DMS79 (cell line): ENCODE measurements at places on chromosomes 16 and 17.
A peak's percentile ranks its signal among the peaks of the same experiment; 100 is the strongest.

- no peak for DNase-seq
These were observed 2.1 kb downstream of the PRKCA start for GRCh38 chr17:66304304-66305174.

- no peak for DNase-seq
These were observed 10.1 kb upstream of the COG1 start for GRCh38 chr17:73182616-73183310.

GRCh38 chr17:55264278-55264644, 499 bp upstream of the HLF start:
- peak; percentile 18 for DNase-seq

- no peak for DNase-seq
These were observed 106.7 kb downstream of the RBFOX3 start for GRCh38 chr17:79504181-79504605.

DNA sequence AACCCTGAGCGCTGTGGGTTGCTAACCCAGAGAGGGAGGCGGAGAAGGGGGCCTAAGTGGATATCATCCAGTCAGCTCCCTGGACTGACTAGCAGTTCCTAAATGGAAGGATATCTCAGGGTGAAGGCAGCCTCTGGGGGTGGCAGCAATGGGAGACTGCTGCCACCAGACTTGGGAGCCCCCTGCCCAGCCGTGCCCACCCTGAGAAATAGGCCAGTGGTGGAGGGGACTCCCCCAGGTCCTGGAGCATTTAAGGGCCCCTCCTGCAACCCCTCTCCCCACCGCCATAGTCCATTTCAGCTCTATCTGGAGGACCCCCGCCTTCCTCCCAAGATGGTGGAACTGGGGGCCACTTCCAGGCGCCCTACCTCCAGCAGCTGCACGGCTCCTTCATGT, 8.4 kb downstream of the TSPOAP1 start:
- no peak for DNase-seq

DNA sequence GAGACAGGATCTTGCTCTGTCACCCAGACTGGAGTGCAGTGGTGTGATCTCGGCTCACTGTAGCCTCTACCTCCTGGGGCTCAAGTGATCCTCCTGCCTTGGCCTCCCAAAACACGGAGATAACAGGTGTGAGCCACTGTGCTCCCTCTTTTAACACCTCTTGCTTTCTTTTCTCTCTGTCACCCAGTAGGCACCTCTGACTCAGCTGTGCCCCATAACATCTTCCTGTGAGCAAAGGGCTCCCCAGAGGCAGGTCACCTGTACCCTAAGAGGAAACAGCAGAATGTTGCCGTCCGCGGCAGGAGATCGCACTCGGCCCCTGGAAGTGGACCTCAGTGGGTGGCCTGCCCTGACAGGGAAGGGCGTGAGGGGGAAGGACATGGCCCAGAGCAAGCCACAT, 918 bp upstream of the NLRC3 start:
- DNase-seq: no peak

DNA sequence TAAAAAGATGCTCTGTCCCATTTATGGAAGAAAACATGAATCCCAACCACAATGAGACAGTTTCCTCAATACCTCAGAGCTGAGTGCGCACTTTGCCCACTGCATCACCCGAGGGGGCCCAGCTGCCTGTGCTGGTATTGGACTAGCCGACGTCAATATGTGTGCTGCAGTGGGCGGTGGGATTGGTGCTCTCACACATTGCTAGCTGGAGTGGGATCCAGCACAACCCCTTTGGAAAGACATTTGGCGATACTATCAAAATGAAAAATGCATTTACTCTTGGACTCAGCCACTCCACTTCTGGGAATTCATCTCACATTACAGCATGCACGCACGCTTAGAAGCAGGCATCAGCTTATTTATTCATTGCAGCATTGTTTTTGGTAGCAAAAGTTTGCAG, 289.2 kb upstream of the FOXF1 start:
- no peak for DNase-seq

GRCh38 chr16:73792199-73793020, 504.2 kb upstream of the PSMD7 start:
- DNase-seq: no peak

GRCh38 chr16:27722207-27722606, 172.3 kb downstream of the KATNIP start:
- DNase-seq: no peak

GRCh38 chr17:6691546-6691945, 21.6 kb downstream of the SLC13A5 start:
- DNase-seq: no peak

DNA sequence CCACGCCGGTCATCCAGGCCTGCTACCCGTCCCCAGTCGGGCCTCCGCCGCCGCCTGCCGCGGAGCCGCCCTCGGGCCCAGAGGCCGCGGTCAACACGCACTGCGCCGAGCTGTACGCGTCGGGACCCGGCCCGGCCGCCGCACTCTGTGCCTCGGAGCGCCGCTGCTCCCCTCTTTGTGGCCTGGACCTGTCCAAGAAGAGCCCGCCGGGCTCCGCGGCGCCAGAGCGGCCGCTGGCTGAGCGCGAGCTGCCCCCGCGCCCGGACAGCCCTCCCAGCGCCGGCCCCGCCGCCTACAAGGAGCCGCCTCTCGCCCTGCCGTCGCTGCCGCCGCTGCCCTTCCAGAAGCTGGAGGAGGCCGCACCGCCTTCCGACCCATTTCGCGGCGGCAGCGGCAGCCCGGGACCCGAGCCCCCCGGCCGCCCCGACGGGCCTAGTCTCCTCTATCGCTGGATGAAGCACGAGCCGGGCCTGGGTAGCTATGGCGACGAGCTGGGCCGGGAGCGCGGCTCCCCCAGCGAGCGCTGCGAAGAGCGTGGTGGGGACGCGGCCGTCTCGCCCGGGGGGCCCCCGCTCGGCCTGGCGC, 2.4 kb downstream of the HIC1 start:
- DNase-seq: no peak

DNA sequence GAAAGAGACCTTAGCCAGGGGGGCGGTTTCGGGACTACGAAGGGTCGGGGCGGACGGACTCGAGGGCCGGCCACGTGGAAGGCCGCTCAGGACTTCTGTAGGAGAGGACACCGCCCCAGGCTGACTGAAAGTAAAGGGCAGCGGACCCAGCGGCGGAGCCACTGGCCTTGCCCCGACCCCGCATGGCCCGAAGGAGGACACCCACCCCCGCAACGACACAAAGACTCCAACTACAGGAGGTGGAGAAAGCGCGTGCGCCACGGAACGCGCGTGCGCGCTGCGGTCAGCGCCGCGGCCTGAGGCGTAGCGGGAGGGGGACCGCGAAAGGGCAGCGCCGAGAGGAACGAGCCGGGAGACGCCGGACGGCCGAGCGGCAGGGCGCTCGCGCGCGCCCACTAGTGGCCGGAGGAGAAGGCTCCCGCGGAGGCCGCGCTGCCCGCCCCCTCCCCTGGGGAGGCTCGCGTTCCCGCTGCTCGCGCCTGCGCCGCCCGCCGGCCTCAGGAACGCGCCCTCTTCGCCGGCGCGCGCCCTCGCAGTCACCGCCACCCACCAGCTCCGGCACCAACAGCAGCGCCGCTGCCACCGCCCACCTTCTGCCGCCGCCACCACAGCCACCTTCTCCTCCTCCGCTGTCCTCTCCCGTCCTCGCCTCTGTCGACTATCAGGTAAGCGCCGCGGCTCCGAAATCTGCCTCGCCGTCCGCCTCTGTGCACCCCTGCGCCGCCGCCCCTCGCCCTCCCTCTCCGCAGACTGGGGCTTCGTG, at the start of gene MAPT:
Gene MAPT, plus strand, starts transcription at position 533 of the 763 bp plus-strand sequence. CDS start 67,784 bp downstream, outside the sequence.
- DNase-seq: peak; percentile 83

GRCh38 chr17:50220811-50221210, 19.4 kb upstream of the COL1A1 start:
- no peak for DNase-seq

DNA sequence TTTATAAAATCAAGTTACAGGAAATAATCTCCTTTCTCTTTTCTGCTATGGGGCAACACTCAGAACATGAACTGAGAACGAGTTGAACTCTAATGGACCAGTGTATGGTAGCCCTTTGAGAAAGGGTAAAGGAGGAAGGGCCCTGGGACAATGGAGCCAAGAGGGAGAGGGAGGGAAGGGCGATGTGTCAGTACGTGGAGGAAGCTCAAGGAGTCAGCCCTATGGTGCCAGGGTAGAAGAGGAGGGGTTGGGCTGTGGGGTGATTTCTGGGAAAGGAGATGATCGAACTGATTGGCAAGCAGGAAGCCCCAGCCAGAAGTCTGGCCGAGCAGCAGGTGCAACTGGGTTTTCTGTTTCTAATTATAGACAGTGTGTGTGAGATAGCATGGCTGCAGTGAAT, 4.3 kb upstream of the WIPI1 start:
- DNase-seq: no peak

DNA sequence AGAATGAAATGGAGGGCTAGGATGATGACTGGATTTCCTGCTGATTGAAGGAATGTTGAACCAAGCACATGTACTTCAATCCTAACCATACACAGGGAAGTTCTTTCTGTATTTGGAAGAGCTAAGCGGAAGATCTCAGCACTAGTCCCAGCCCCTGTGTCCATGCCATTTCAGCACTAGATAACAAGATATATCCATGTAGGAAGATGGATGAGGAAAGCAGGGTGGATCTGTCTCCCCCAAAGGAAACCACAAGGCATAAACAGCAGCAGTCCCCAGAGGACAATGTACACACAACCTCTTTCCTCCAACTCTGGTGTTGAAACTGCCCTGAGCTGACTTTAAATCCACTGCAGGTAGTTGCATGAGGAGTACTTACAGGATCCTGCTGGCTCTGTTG, 75.1 kb downstream of the GRIN2A start:
- DNase-seq: no peak

DNA sequence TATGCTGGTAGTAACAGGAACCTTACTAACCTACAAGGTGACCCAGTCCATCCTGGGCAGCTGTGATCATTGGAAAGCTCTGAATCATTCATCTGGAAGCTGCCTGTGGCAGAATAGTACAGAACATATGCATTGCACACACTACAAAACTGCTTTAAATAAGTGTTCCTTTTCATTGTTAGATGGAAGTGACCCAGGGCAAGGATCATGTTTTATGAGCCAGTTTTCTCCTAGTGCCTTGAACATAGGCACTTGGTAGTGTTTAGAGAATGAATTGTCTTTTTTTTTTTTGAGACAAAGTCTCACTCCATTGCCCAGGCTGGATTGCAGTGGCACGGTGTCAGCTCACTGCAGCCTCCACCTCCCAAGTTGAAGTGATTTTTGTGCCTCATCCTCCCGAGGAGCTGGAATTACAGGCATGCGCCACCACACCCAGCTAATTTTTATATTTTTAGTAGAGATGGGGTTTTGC, 55.4 kb downstream of the TENT4B start:
- DNase-seq: no peak

GRCh38 chr16:6749698-6750097, 582.9 kb upstream of the RBFOX1 start:
- no peak for DNase-seq

DNA sequence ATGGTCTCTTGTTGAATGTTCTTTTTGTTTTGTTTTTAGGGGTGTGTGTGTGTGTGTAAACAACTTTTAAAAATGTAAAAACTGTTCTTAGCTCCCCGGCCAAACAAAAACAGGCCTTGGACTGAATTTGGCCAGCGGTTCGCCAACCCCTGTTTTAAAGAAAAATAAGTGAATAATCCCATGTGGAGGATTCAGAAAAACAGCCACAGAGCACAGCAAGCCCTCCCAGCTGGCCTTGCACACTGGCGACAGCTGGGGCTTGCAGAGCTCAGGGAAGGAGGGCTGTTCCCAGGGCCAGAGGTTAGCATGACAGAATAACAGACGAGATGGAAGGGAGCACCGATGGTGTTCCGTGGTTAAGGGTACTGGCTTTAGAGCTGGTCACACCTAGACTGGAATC, 39.0 kb downstream of the EMP2 start:
- no peak for DNase-seq

DNA sequence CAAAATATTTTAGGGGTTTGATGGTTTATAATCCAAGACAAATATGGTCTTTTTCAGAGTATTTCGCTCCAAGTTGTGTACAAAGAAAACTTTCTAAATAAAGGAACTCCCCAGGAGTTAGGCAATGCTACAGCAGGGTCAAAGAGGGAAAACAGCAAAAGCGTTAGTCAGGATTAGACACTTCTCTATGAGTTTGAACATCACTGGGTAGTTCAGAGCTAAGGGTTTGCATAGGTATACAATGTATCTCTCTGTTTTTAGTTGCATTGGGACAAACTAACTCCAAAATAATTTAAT, 34.8 kb downstream of the FAM20A start:
- no peak for DNase-seq

DNA sequence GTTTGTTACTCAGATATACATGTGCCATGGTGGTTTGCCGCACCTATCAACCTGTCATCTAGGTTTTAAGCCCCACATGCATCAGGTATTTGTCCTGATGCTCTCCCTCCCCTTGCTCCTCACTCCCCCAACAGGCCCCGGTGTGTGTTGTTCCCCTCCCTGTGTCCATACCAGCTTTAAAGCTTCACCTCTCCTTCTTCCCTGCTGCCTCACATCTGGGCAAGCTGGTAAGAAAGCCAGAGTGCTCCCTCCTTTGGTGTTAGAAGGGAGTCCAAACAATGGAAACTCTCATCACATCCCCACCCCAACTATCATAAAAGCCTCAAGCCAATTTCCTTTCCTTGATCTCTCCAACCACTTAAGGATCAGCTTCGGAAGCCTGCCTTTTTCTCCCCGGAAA, 1115.6 kb upstream of the GOT2 start:
- DNase-seq: no peak

DNA sequence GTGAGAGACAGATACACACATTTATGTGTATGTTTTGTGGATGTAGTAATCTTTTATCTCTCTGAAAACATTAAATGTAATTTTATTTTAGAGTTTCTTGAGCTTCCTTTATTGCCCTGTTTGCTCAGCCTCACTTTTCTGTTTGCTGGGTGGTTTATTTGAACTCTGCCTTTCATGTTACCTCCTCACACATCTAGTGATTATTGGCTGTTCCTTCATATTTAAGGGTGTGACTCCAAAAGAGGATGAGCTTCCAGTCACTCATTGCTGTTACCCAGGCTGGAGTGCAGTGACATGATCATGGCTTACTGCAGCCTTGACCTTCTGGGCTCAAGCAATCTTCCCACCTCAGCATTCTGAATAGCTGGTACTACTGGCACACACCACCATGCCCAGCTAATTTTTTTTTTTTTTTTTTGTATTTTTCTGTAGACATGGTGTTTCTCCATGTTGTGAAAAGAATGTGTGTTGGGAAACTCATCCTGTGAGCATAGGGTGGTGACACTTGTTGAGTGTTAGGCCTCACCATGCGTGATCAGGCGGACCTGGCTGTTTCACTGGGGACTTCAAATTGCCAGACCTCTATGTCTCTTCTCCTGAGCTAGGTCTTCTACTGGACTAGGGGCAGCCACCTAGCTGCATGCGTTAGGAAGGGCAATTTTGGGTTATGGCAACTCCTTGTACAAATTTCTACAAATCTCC, 37.8 kb downstream of the GOSR1 start:
- no peak for DNase-seq
